ENCODE measurements at places on chromosomes 5 and 9.
A peak's percentile ranks its signal among the peaks of the same experiment; 100 is the strongest.

GRCh38 chr5:117380316-117380715 is 805.7 kb upstream of the SEMA6A start:
- no peak for DNase-seq

DNA sequence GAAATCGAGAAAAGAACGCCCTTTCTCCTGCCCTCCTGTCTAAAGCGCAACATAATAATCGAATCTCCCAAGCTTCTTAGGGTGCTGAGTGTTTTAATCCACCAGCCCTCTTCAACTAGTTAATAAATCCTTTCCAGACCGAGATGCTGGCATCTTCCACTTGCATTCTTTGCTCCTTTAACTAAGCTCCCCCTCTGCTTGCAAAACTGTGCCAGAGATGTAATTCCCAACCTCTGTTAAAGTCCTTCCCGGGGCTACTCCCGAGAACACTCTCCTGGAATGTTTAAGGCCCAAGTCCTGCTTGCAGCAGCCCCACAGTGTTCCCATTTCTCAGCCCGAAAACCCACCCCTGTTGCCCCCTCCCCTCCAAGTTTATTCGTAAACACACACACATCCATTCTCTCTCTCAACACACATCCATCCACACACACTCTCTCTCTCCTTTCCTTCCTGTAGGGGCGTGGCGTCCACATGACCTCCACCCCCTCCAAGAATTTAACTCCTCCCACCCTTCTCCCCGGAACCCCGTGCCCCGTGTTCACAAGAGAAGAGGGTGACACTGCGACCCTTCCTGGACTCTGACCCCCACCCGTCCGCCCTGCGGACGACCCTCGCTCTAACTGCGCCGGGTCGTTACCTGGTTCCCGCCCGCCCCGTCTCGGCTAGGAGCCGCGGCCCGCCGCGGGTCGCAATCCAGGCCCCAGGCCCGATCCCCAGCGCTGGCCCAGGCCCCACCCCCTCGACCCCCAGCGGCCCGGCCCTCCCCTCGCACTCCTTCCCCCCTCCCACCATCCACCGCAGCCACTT is 7.0 kb upstream of the MGAT1 start:
- DNase-seq = peak; percentile 88

DNA sequence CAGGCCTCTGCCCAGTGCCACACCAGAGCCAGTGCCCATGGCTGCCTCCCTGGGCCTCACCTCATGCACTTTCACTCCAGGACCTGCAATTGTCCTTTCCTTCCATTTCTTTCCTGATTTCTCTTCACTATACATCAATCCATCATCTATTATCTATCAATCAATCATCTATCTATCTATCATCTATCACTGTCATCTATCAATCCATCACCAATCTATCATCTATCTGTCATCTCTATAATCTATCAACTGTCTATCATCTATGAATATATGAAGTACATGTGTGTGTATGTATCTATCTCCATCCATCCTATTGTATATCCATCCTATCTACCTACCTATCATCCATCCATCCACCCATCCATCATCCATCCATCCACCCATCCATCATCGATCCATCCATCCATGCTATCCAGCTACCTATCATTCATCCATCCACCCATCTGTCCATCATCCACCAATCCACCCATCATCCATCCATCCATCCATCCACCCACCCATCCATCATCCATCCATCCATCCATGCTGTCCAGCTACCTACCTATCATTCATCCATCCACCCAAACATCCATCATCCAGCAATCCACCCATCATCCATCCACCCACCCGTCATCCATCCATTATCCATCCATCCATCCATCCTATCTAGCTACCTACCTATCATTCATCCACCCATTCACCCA is 26.9 kb downstream of the SLC6A3 start:
- no peak for DNase-seq

DNA sequence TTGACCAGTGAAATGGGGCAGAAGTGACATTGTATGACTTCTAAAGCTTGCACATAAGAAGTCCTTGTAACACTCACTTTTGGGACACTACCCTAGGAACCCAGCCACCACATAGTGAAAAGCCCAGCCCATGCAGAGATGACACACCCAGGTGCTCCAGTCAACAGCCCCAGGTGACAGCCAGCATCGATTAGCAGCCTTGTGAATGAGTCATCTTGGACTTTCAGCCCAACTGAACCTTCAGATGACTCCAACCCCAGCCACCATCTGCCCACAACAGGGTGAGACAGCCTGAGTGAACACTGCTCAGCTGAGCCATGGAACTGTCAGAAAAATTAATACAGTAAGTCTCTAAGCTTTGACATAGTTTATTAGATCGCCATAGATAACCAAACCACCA is 458.6 kb downstream of the ZSWIM6 start:
- DNase-seq = no peak

DNA sequence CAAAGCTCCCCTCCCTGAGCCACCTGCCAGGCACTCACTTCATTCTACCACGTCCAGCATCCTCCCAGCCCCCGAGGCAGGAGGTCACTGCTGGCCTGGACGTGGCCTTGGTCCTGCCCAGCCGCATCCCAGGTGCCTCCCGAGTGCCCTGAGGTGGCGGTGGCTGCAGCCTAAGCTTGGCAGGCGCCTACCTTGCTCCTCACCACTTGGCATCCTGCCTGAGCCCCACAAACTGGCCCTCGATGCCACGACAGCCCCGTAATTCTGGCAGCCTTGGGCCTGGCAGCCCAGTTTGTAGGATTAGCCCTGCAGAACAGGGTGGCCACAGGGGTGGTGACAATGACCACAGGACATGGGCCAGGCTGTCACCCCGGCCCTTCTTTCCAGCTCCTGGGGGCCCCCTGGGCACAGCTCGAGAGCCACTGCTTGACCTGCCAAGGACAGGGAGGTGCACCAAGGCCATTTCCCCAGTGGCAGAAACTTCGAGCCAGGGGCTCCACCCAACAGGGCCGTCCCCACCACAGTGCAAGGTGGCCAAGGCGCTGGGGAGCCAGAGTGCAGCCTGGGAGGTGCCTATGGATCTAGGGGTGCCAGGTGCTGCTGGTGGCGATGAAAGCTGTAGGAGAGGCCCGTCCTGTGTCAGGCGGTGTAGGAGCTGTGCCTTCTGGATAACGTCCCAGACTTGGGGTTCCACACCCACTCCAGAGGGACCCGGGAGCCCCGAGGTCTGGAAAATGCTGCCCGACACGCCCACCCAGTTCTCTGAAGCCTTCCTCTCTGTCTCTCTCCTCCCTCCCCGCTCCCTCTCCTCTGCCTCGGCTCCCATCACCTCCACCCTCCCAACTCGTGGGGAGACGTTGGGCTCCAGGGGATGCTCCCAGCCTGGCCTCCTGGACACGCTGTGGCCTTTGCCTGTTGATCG is 18.4 kb downstream of the NKD2 start:
- no peak for DNase-seq
